ENCODE measurements at places on chromosomes 11 and 22.
A peak's percentile ranks its signal among the peaks of the same experiment; 100 is the strongest.

- DNase-seq, result no peak
These were observed 78.8 kb downstream of the LIF start for GRCh38 chr22:30167734-30168133.

DNA sequence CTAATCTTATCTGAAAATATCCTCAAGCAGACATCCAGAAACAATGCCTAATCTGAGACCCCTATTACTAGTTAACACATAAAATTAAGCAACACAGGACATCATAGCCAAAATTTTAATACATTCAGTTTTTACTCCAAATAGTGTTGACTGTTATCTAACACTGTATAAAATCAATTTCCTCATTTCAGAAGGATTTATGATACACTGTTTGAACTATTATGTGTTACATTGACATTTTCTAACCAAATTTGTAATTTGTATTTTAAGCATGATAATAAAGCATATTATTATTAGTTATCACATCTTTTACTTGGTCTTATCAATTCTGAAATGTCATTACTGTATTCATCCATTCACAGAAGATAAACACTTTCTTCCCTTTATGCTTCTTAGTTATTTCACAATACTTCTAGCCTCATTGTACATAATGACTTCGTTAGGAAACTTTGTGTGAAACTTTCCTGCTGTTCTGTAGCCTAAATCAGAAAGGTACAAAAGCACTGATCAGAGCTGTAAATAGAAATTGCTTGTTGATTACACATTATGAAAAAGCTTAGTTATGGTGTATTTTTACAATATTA lies 1248.9 kb downstream of the JRKL start:
- DNase-seq, result no peak

DNA sequence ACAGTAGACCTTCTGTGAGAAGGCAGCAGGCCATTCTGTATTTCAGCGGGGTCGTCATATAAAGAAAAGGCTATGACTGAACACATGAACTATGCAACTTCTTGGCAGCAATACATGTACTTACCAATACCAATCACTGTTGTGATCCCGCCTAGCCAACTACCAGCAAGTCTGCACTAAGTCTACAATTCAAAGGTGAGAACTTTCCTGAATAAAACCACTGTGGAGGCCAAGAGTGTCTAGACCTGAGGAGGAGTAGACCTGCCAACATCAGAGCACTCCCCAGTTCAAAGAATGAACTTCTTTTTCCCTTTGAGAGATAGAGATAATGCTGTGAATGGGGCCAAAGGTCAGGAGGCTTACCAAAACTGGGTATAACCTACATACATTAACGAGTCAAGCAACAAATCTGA lies 108.2 kb downstream of the SIK3 start:
- no peak for DNase-seq

DNA sequence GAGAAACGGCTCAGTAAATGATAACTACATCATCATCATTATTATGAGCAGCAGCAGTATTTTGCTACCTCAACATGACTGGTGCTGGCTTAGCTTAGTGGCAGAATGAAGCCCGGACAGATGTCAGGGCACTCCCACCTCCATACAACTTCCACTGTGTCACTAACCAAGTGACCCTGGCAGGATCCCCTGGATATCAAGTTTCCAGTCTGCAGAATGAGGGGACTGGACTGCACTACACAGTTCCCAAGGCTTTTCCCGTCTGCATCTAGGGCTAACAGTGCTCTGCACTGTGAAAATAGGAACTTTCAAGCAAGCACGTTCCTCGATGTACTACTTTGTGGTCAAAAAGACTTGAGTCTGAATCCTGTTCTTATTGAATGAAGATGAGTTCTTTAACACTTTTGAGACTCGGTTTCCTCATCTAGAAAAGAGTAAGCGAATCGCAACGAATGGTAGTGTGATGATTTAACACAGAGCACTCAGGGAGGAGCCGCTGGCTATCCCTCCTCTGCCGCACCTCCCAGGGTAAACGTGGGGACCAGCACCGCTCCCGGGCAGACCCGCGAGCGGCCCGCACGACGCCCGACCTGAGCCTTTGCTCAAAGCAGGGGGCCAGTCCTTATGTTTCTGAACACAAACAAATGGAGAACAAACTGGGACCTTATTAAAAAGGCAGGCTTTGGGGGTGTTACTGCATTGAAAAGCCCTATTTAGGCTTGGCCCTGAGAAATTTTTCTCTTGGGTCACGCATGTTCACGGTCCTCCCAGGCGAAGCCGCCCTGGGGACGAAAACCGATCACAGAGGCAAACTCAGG lies 910 bp downstream of the CLTCL1 start:
- no peak for DNase-seq

DNA sequence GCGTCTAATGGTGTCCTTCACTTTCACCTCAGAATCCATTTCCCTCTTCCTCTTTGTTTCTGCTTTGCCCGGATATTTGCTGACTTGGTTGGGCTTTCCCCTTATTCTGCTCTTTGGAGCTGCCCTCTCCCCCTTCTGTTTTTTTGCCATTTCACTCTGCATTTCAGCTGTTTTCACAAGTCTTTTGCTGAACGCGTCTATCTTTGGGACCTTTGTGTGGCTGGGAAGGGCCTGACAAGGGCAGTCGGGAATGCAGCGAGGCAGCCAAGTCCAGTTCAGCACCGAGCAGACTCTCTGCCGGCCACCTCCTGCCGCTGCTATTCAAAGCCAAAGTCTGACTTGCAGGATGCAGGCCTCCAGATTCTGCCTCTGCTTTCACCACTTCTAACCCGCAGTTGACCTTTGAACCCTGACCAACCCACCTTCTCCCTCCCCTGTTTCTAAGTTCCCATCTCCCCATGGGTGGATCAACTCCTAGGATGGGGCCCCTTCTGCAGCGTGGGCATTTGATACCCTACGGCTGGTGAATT lies 38.2 kb downstream of the FEZ1 start:
- DNase-seq, result peak; percentile 77

- no peak for DNase-seq
These were observed 49.1 kb downstream of the BBOX1 start for GRCh38 chr11:27089746-27090145.

GRCh38 chr11:16365581-16366228 lies 9.4 kb upstream of the SOX6 start:
- no peak for DNase-seq

- DNase-seq, result no peak
These were observed 14.5 kb upstream of the RPS19BP1 start for GRCh38 chr22:39546889-39547586.

DNA sequence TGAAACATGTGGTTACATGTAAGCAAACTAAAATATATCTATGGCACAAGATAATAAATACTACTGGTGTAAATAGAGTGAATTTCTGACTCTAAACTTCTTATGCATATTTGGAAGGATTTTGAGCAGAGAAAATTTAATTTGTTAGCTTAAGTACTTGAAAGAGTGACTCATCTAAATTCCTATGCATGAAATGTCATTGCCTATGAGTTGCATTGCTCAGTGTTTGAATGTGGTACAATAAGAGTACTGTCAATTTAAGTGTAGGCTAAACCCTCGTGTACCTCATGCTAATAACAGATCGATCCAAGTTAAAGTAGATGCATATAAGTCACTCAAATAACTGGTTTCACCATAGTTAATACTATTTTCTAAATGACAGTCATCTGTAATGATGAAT lies 5.3 kb upstream of the CARD18 start:
- no peak for DNase-seq
